ENCODE measurements at places on chromosomes 11 and 22.

DNA sequence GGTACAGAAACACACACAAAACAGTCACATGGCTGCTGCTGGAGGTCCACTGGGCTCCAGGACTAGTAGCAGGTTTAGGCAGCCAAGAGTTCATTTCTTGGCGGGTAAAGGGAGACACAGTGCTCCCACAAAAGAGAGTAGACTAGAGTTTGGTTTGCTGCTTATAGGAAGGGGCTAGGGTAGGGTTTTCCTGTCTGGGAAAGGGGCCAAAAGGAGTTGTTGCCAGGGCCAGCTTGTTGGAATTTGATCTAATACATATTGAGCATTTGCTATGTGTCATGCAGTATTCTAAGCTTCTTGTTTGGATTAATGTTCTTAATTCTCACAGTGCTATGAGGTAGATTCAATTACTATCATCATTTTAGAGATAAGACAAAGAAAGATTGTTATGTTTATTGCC, 195.1 kb upstream of the PLET1 start:
- DNase-seq: no peak

DNA sequence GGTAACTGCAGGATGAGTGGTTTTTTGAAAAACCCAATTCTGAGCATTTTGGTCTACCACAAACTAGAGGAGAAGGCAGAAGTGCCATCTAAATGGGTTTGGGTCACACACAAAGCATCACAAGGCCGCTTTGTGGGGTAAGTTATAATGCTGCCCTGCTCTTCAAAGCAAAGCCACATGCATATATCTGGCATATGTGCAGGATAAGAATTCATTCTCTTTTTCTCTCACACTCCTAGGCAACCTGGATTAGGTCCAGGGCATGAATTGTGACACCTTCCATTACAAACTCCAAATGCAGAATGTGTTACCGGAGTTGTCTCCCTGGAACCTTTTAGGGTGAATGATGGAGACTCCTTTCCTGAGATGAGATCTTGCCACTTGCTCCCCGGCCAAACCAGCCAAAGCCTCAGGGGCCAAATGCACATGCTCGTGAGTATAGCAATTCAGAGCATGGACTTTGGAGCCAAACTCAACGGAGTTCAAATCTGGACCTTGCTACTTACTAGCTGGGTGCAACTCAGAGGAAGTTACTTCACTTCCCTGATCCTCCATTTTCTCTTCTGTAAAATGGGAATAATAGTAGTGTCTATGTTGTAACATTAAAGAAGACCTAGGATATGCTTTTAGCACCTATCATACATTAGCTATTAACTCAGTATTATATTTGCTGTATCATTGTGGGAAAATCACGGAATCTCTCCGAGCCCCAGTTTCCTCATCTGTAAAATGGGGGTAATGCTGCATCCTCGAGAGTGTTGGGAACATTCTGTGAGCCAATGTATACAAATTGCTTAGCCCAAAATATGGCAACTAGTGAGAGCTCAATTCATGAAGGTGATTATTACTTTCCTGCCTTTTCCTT, 96.6 kb downstream of the COMMD9 start:
- DNase-seq: no peak

GRCh38 chr11:109957601-109958000, 135.6 kb upstream of the ZC3H12C start:
- DNase-seq: no peak

- DNase-seq: no peak
Observed at GRCh38 chr11:38138972-38139371, 1540.9 kb upstream of the RAG2 start.

DNA sequence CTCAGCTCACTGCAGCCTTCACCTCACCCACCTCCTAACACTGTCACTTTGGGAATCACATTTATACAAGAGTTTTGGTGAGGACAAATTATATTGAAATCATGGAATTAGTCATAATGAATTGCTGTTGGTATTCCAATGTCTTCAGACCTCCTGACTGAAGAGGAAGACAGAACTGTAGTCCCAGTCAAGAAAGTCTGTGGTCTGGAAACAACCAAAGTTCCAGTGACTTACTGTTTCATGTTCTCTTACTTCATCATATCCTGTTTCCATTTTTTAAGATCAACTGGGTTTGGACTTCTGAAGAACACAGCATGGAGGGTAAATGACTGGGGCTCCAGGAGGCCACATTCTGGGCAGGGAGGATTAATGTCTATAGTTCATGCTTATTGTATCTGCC, 43.0 kb upstream of the HIPK3 start:
- no peak for DNase-seq

DNA sequence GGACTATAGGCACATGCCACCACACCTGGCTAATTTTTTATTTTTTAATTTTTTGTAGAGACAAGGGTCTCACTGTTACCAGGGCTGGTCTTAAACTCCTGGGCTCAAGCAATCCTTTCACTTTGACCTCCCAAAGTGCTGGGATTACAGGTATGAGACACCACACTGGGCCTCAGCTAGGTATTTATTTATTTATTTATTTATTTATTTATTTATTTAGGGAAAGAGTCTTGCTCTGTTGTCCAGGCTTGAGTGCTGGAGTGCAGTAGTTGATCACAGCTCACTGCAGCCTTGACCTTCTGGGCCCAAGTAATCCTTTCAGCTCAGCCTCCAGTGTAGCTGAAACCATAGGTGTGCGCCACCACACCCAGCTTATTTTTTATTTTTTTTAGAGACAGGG, 43.2 kb downstream of the HORMAD2 start:
- no peak for DNase-seq

GRCh38 chr22:46866591-46866990, 104.1 kb downstream of the TBC1D22A start:
- peak; percentile 65 for DNase-seq

GRCh38 chr11:46285594-46286033, 8.2 kb downstream of the CREB3L1 start:
- DNase-seq: no peak

DNA sequence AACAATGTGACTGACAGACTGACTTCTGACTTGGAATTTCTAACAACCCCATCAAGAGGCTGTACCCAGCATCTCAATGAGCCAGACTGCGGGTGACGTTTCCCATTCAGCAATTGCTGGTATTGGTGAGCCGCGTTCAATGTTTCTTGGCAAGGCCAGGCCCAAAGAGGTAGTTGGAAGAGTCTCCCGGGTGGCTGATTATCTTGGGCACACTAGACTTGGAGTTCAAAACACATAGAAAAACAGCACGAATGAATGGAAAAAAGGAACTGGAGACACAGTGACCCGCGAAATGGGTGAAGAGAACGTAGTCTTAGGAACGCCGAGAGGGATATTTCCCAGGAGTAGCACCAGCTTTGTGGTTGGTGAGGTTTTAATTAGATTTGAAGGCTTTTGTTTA, 115.7 kb downstream of the RPS6KA4 start:
- no peak for DNase-seq

DNA sequence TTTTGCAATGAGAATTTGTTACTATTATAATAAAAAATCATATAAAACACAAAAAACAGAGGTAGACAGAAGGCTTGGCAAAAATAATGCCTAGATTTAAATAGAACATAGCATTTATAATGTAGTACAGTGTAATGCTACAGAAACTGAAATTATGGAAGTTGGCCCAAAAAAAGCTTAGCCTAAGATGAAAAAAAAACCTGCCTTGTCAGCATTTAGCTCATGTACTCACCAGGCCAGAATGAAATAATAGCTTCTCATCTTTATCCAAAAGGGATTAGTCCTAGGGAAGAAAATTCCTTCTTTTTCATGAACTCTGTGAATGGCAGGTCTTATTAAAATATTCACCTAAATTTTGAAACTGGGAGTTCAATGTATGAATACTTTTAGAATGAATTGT, 951.1 kb downstream of the LRRC4C start:
- DNase-seq: no peak

DNA sequence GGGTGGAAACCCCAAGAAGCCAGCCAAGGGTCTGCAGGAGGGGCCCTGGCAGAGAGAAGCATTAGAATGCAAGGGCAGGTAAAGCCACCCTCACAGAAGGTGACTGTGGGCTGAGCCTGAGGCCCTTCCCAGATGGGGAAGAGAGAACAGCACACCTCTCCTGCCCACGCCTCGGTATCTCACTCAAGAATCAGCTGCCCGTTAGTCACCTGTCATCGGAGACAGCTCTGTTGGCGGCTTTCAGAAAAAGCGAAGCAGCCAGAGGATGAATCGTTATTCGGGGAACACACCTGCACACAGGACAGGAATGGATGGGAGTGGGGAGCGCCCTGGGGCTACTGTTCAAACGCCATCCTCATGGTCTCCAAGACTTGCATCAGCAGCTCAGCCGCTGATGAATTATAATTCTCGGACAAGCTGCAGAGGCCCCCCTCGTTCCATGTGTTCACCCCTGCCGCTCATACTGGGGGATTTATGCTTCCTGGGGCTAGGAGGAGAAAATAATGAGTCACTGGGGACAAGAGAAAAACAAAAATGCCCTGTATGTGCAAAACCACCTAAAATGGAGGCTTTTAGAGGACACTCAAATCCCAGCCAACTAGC, 21.6 kb upstream of the TMA7B start:
- DNase-seq: no peak

- DNase-seq: no peak
Observed at GRCh38 chr11:2310073-2310785, 8.4 kb downstream of the TSPAN32 start.

DNA sequence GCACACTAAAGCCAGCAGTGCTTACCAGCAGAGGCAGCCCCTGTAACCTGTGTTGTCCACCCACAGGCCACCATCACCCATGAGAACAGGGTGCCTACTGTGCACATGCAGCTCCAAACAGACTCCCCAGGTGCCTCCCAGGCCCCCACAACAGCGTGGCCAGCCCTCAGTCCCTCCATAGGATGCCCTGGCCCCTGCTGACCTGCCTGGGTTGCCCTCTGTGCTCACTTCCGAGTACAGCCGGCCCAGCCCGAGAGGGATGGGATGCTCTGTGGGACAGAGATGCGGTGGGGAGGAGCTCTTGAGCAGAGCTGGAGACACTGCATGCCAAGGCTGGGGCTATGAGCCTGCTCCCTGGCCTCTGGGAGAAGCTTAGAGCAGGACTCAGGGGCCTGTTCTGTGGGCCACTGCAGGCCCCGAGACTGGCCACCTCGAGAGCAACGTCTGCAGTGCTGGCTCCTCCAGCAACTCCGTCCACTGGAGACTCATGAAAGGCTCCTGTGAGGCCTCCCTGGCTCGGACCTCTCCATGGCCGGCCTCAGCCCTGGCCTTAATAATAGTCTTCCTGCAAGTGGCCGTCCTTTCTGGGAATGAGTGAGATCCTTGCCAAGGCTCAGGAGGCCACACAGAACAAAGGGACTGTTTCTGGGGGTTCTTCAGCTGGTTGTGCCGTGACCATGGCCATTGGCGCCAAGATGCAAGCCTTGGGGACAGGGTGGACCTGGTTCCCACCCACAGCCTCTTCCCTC, 27.0 kb downstream of the FADS2 start:
- no peak for DNase-seq

DNA sequence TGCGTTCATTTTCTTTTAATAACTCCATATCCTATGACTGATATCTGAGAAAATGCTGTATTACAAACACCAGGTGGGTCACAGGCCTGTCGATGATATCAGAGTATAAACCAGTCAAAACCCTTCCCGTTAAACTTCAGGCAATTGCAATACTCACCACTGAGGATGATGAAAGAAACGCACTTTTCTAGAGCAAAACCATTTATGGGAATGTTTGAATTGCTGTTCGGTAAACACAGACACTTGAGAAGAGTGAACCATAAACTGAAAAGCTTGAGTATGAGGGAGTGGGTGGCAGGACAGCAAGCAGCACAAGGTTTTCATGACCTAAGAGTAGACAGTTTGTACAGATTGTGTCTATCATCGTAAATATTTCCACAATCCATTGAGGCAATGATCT, 139.8 kb upstream of the CEP126 start:
- no peak for DNase-seq

DNA sequence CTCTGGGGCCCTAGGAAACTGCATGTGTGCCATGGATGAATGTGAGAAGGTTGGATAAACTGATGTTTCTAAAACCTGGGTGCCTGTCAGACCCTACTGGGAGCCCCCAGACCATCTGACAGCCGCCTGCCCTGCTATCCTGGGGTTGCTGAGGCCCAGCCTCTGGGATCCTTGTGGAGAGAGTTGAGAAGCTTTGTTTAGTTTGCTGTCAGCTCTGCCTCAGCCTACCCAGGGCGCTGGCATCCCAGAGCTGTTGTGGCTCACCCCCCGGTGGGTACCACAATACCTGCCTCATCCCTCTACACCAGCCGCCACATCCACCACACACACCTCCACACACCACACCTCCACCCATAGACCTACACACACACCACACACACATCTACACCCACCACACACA, 38.5 kb upstream of the HMOX1 start:
- no peak for DNase-seq

DNA sequence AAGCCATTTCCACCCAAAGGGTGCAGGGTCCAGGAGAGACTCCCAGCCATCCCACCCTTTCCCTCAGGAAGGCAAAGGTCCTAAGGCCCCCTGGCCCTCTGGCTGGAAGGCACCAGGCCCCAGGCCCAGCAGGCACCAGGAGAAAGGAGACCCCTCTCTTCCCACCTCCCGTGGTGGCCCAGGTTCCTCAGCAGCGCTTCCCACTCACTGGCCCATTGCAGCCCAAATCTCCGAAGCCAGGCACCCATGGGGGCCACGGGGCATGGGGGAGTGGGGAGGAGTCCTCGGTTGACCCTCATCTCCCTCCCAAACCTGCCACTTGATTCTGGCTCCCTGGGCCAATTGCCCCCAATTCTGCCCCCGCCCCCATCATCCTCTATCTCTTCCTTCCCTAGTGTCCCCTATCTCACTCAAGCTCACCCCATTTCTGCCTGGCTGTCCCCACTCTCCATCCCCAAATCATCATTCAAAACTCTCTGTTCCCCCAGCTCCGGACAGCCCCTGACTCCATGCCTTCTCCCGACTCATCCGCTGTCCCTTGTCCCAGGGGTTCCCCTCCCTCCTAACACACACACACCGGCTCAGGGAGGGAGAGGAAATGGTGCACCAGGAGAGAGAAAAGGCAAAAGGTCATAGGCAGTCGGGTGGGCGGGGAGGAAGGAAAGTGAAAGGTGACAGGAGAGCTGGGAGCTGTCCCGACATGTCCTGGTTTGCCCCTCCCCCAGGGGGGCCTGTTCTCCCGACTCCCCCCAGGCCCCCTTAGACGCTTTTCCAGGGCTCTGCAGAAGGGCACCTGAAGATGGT, 1.2 kb downstream of the LIF start:
- DNase-seq: no peak

GRCh38 chr11:3854660-3854976, 846 bp upstream of the STIM1 start:
- DNase-seq: no peak

DNA sequence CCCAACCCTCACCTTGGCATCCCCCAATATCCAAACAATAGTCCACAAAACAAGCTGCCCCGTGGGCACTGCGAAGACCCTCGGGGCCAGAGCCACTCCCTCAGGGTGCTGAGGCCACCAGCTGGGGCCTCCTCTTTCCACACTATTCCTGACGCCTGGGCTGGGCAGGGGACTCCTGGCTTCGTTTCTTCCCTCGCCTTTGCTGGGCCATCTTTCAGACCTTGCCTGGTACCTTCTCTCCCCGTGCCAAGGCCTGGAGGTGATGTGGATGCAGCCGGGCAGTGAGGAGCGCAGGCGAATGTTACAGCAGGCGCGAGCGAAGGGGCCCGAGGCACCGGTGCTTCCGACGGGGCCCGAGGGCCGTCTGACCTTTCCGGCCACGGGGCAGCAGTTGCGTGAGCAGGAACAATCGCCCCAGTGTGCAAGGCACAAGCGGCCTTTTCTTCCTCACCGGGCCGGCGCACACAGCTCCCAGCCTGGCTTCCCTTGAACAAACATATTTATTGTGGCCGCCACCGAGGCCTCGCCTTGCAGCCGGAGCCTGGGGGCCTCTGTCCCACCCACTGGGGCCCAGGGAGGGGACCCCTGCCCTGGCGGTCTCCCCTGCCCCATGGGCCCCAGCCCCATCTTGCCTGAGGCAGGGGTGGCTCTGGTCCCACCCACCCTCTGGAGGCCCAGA, 32.6 kb upstream of the KCNQ1OT1 start:
- DNase-seq: no peak

Data from 8988T (cell line).